Karpas-422 (cell line): ENCODE measurements at places on chromosomes 5 and 9. TPM values are rescaled to one million over a fixed set of nuclear protein-coding genes. Genes with fewer than 3 reads are reported as not detected.

NOXA1 gene
- total RNA-seq = 0.51 TPM in 1 of 2 replicates, not detected in the other

C9 gene
- total RNA-seq = not detected in 2 replicates

ELOVL7 gene
- 0.11 TPM in 1 of 2 replicates, not detected in the other for total RNA-seq

DNA sequence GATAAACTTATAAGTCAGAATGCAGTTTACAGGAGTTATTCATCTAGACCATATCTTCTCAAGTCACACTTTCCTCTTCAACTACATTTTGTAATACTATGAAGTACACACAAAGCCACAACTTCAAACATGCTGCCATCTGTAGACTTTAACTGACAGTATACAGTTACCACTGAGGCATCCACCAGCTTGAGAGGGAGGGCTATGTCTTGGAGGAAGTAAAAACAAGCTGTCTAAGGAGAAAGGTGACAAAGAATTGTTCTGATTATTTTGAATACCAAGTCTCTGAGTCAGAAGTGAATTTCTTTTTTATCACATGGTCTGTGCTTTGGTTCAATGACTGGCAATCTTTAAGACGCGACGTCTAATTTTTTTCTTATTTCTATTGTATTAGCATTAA lies 97.6 kb upstream of the CDH10 start:
- DNase-seq = no peak
- no peak overlapping the region for H3K4me3 ChIP-seq
- no peak overlapping the region for H3K27ac ChIP-seq
- H3K27me3 ChIP-seq = no peaks in the 10 kb centered on the region
- no peaks in the 10 kb centered on the region for H3K36me3 ChIP-seq

- no peak for DNase-seq
- no peak overlapping the region for H3K4me3 ChIP-seq
- H3K27me3 ChIP-seq = no peaks in the 10 kb centered on the region
- H3K4me1 ChIP-seq = no peaks in the 10 kb centered on the region
These were observed 119.4 kb upstream of the PTCH1 start for GRCh38 chr9:95635986-95636671.

SLC36A3 gene
- not detected in 2 replicates for total RNA-seq

GRCh38 chr9:121353241-121354061 lies 16.6 kb downstream of the STOM start:
- H3K4me3 ChIP-seq = no peak overlapping the region
- DNase-seq = no peak
- no peaks in the 10 kb centered on the region for H3K36me3 ChIP-seq
- peaks cover 60% of the 10 kb centered on the region for H3K4me1 ChIP-seq

DNA sequence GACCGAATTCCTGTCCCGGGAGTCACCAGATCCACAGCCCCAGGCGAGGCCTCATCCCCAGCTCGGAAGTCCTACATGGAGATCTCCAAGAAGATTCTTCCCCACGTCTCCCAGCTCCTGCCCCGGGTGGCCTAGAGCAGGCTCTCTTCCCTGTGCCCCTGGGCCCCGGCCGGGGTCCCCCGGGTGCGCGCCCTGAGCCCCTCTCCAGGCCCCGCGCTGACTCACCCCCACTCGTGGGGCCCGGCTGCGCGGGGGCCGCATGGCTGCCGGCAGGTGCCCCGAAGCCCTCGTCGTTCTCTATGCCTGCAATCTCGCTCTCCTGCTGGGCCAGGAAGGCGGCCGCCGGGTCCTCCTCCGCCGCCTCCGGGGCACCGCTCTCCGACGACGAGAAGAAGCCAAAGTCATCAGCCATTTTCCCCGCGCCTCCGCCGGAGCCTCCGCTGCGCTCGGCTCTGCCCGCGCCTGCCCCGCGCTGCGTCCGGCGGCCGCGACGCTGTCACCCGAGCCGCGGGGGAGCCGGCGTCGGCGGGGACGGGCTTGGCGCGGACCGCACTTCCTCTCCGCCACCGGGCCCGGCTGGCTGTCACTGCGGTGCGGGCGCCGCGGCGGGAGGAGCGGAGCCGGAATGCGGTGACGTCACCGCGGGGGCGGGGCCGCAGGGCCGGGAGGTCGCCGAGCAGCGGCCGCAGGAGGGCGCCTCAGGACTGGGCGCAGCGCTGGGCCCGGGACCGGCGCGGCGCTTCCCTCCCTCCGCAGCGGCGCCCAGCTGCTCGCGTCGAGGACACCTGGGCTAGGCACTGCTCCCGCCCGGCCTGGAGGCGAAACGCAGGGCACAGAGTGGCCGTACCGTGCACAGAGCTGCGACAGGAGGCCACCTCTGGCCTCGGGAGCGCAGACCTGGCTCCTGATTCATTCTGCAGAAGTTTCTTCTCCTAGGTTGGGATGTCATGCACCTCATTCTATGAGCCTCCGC lies at the start of gene CLTB:
Gene CLTB (minus strand): TSS at position 588 of the 973 bp plus-strand sequence. CDS start 176 bp downstream, at position 412.
- H3K4me3 ChIP-seq = peak within 1 kb of the TSS; percentile 100
- H3K36me3 ChIP-seq = no peaks in the 10 kb centered on the region
- H3K4me1 ChIP-seq = peaks cover 21% of the 10 kb centered on the region

DNA sequence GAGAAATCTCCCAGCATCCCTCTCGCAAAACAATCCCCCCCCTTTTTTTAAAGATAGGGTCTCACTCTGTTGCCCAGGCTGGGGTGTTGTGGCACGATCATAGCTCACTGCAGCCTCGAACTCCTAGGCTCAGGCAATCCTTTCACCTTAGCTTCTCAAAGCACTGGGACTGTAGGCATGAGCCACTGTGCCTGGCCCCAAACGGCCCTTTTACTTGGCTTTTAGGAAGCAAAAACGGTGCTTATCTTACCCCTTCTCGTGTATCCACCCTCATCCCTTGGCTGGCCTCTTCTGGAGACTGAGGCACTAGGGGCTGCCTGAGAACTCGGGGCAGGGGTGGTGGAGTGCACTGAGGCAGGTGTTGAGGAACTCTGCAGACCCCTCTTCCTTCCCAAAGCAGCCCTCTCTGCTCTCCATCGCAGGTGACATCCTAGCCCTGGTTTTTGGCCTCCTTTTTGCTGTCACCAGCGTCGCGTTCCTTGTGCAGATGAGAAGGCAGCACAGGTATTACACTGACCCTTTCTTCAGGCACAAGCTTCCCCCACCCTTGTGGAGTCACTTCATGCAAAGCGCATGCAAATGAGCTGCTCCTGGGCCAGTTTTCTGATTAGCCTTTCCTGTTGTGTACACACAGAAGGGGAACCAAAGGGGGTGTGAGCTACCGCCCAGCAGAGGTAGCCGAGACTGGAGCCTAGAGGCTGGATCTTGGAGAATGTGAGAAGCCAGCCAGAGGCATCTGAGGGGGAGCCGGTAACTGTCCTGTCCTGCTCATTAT lies 6.8 kb downstream of the CA9 start:
- H3K4me1 ChIP-seq = peaks cover 11% of the 10 kb centered on the region
- no peaks in the 10 kb centered on the region for H3K36me3 ChIP-seq
- peak; percentile 69 for DNase-seq
- no peak overlapping the region for H3K4me3 ChIP-seq
- no peak overlapping the region for H3K27ac ChIP-seq

CYLC2 gene
- total RNA-seq = not detected in 2 replicates

DNA sequence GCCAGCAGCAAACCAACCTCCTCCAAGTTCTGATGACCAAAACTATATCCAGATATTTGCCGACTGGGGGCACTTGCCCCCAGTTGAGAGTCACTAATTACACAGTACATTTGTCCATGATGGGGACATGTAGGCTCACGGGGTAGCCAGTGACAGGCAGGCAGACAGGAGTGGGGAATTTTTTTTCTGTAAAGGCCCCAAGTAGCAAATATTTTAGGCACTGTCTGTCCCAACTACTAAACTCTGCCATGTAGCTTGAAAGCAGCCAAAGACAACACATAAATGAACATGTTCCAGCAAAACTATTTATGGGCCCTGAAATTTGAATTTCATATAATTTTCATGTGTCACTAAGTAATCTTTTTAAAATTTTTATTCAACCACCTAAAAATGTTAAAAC lies 80.7 kb downstream of the GRIA1 start:
- no peaks in the 10 kb centered on the region for H3K36me3 ChIP-seq
- H3K4me3 ChIP-seq = no peak overlapping the region
- H3K27me3 ChIP-seq = no peaks in the 10 kb centered on the region
- H3K4me1 ChIP-seq = no peaks in the 10 kb centered on the region

DNA sequence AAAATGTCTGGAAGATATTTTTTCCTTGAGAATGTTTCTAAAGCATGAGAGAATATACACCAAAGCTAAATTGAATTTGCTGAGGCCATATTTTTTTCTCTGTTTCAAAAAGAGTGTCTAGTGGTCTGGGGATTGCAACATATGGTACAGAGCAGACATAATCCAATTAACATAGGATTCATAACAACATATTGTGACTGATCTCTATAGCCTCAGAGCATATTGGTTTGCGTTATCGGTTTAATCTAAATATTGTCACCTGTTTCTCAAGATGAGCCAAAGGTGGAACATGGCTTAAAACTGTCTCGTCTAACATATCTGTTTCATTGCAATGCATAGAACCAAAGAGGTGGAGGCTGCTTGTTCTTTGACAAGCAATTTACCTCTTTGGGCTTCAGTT lies 3.9 kb downstream of the PPP3R2 start:
- no peak overlapping the region for H3K27ac ChIP-seq
- no peak overlapping the region for H3K4me3 ChIP-seq
- no peaks in the 10 kb centered on the region for H3K4me1 ChIP-seq
- DNase-seq = no peak
- H3K27me3 ChIP-seq = no peaks in the 10 kb centered on the region
- no peaks in the 10 kb centered on the region for H3K36me3 ChIP-seq

WDR55 gene
- 15.9 and 21.5 TPM in 2 replicates for total RNA-seq
